Stimulated activated CD4-positive, alpha-beta T cell treated with anti-CD3 and anti-CD28 coated beads, Interleukin-15, amount 100 ng/mL, for 1 hour (primary cell): ENCODE measurements at places on chromosomes 2 and 18.

DNA sequence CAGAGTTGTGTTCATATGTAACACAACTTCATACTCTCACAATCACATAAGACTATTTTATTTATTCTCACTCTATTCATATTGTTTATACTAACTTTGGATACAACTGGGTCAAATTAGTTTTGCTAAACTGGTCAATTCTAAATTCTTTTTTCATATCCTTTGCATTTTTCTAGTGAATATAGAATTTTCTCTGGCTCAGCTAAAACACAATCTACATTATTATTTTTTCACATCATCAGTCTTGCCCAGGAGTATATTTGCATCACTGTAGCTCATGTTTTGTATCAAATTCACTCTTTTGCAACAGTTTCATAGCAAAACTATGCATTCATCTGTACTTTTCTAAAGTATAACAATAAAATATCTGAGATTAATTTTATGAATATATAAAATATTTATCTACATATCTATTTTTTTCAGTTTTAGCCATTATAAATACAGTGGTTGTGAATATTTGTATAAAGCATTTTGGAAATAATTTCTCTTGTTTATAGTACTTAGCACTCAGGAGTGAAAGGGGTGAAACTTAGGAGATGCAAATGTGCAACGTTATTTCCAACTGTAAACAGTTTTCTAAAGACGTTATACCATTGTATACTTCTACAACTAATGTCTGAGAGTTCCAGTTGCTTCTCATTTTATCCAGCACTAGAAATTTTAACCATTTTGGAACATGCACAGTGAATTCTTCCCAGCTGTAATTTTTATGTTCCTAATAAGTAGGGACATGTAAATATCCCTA, 854.6 kb downstream of the CBLN2 start:
- no peak for DNase-seq

GRCh38 chr2:175730050-175730449, 272.0 kb downstream of the LNPK start:
- no peak for DNase-seq

DNA sequence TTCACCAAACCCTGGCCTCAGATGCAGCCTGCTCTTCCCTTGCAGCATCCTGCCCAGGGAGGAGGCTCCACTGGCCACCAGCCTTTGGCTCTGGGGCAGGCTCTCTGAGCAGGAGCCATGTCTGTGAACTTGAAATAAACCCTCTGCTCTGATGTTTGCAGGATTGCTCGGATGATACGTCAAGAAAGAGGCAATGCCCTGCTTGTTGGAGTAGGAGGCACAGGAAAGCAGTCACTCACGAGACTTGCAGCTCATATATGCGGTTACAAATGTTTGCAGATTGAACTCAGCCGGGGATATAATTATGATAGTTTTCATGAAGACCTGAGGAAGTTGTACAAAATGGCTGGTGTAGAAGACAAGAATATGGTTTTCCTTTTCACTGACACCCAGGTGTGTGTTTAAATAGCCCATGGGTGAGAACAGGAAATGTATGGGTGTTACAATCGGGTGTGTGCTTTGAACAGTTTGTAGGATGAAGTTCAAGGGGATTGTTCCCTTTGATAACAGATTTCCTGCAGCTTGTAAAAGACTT, 177.9 kb downstream of the DNAH6 start:
- DNase-seq = no peak

DNA sequence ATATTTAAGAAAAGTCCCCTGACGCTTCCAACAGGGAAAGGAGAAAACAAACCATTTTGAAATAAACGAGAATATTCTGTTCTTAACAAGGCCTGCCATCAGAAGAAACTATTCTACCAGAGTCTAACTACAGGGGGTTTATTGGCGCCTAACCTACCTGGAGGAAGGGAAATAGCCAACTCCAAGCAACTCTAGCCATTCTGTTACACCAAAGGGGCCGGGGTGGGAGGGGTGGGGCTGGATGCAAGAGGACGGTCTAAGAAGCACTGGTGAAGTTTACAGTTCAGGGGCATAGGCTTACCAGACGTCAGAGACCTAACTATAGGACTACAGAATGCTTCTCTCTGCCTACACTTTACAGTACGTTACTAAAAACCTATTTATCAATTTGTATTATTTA, 60.5 kb upstream of the GALNT5 start:
- DNase-seq = no peak

DNA sequence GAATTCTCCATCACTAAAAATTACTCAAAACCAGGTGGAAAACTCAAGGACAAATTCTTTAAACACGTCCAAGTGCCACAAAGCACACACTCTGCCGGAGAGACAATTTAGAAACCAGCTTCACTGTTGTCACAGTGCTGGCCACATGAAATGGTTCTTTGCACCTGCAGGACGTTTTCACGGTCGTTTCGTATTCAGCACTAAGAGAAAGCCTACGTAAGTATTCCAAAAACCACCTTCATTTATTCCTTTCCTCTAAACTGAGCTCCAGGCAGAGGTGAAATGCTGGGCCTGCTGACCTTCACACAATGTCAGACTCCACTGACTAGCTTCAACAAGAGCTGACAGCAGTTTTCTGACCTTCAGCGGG, 680 bp downstream of the ATP5F1A start:
- DNase-seq = no peak

DNA sequence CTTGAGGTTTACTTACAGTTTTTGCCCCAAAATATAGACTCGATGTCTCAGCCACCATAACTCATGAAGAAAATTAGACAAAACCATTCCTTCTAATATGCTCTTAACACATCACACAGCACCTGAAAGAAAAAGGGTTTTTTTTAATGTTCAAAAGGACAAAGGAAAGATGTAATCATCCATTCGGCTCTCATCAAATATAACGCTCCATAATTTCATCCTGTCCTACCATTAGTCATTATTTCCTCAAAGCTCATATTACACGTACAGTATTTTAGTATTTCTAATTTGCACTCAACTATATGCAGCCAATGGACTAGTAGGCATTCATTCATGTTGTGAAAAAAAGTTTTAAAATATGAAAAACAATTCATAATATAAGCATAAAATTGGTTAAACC, 24.8 kb downstream of the ESCO1 start:
- DNase-seq = no peak

GRCh38 chr2:43075811-43076585, 150.4 kb downstream of the ZFP36L2 start:
- DNase-seq = no peak

DNA sequence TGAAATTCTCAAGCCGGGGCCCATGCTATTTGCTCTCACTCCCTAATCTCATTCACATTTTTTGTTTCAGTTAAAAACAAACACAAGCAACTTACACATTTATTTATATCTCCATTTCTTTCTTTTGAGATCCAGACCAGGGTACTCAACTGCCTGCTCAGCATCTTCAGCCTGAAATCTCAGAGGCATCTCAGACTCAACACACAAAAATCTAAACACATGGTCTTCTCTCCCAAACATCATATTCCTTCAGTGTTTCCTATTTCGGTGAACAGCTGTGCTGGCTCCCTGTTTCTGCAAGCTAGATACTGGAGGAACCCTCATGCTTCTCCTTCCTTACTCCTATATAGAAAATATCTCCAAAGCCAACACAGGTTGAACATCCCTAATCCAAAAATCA, 11.3 kb upstream of the RTTN start:
- no peak for DNase-seq

GRCh38 chr2:88099798-88100488, 27.9 kb downstream of the FABP1 start:
- no peak for DNase-seq

GRCh38 chr2:120907822-120908221, 172.2 kb downstream of the GLI2 start:
- no peak for DNase-seq

GRCh38 chr18:22691946-22692710, 241.0 kb upstream of the RBBP8 start:
- DNase-seq = no peak

- no peak for DNase-seq
These were observed 57.3 kb downstream of the FARSB start for GRCh38 chr2:222598611-222599010.

DNA sequence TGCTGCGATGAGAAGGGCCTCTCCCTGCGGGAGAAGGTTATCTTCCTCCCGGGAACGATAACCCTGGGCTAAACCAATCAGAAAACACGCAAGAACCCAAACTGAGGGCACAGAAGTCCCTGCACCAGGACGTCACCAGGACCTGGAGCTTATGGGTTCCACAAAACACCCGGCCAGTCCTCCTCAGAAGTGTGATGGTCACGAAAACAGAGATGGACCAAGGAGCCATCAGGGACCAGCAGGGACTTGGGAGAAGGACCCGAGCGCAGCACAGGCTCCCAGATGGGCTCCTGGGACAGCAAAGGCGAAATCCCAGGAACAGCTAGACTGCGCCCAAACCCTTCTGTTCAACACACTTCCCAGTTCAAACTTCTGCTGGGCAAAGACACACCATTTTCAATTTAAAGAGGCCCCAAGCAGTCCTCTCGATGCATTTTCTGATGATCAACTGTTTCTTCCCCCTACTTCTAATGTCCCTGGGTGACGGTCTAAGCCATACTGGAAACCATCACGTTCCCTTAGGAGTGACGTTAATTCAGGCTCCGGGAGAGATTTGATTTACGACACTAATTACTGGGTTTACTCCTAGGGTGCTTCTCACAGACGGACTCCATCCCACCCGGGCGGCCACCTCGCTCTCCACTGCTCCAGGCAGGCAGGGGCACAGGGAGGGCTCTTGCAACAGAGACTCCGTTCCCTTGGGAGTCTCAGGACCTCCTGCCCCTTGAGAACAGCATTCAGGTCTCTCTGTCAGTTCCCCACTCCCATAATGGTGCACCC, 29.2 kb downstream of the ZNF516 start:
- no peak for DNase-seq

DNA sequence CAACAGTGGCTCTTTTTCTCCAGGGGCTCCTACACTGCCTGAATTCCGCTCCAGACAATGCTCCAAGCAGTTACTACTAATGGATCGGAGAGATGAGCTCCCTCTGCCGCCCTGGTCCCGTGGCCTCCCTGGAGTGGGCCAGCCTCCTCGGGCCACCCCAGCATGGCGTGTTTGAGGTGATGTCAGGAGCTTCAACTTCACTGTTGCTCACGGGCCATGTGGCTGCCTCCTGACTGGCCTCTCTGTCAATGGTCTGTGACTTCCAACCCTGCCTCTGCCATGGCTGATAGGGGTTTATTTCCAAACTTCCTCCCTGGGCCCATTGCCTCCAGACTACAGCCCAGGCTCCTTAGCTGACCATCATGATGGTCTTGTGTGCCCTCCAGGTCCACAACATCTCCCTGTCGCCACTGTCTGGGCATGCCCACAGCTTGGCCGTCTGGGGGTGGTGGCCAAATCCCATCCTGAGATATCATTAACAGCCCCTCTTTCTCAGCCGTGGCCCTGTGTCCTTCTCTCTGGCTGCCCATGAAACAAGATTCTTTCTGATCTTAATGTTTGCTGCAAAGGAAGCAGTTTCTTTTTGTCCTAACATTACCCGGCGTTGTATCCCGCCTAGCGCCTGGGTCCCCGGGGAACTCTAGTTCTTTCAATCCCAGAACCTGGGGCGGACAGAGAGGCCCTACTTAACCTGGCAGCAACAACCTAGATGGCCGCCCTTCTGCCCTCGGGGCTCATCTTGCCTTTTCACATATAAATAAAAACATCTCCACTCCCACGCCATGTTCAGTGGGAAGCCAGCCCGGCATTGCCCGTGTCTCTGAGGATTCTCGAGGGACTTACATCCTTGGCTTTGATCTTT, 38.1 kb downstream of the ATOH8 start:
- DNase-seq = no peak

- no peak for DNase-seq
These were observed 232.1 kb upstream of the TRIB2 start for GRCh38 chr2:12484536-12485115.

- DNase-seq = no peak
These were observed 279.9 kb upstream of the NCKAP5 start for GRCh38 chr2:133848111-133848649.

- no peak for DNase-seq
These were observed 112.9 kb downstream of the SLC8A1 start for GRCh38 chr2:40339026-40339425.

DNA sequence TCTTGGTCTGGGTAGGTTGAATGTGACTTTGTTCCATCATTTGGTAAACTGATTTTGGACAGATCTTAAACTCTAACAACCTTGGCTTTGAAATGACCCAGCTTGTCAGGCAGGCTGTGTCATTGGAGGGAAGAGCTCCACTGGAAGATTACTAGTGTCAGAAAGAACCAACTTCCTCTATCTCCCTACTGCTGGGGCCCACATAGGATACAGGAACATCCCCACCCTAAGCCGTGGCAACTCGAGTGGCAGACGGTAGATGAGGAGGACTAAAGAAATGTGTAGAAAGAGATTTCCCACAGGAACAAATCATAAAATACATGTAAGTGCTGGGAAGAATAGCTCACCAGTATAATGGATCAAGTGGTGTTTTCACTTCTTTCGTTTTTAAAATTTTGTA, 4.3 kb upstream of the G6PC2 start:
- DNase-seq = no peak

DNA sequence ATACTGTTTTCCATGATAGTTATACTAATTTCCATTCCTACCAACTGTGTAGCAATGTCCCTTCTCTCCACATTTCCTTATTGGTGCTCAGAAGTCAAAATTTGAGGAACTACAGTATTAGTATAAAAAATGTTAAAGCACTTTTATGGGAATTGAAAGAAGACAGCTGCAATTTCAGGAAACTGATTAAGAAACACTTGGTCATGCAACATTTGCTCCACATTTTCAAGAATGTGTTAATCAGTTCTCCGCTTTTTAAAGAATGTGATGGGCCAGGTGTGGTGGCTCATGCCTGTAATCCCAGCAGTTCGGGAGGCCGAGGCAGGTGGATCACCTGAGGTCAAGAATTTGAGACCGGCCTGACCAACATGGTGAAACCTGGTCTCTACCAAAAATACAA, 33.6 kb upstream of the MGAT4A start:
- no peak for DNase-seq

DNA sequence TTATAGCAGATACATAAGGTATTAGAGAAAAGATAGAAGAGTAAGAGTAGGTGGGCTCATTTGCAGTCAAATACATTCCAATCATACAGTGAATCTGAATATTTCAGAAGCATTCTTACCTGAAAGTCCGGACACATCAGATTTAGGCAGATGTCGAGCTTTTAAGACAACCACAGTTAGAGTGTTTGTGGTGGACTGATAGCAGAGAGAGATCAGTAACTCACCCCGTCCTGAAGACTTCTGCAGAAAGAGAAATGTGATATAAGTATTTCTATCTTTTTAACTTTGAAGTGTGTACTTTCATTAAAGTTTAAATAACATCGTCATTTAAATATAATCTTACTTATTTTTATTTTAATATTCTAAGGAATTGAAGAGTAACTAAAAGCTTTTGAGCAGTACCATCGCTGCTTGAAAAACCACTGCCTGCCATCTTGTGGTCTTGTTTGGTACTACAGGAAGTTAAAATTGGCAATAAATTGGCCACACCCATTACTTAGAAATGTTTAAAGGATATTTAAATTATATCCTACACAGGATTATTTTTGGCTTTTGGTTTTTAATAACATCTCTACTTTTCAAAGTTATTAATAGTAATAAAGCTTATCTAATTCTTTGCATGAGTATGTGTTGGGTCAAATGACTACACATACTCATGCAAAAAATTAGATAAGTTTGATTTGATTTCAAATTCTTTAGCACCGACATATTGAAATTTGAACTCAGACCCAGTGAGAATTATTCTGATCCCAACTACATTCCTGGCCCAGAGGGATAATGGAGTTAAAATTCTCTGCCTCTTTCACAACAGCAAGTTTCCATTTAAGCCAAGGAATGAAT, 5.5 kb downstream of the SYT4 start:
- DNase-seq = no peak
